ENCODE measurements at places on chromosomes 1 and 21.
A peak's percentile ranks its signal among the peaks of the same experiment; 100 is the strongest.

DNA sequence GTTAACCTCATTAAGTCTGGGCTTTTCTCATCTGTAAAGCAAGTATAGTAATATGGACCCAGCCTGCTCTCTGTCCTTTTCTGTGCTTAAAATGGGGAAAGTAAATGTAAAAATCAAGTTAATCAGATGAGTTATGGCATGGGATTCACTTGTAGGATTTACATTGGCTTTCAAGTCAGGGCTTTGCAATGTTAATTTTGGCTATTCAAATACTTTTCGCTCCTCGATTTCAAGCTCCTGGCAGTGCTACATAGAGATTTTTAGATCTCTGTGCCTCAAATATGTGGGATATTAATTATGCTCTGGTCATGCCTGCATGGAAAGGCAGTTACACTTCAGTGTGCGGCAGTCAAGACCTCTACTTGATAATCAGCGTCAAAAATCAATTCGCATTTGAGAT is 709.8 kb downstream of the LTN1 start:
- no peak for DNase-seq

DNA sequence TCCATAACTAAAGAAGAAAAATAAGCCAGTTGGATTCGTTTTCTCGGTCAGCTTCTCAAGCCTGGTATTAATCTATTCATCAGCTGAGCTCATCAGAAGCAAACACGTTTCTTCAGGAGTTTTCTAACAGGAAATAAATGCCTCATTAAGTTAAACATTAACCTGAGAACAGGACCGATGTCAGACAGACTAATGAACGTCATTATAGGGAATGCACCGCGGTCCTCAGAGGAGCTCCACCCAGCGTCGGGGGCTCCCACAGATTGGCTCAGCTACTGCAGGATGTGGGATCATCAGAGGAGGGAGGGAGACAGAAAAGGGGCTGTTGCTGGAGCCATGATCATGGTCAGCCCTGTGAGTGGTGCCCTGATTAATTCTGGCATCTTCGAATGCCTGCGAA is 615.4 kb downstream of the PTPRU start:
- no peak for DNase-seq

DNA sequence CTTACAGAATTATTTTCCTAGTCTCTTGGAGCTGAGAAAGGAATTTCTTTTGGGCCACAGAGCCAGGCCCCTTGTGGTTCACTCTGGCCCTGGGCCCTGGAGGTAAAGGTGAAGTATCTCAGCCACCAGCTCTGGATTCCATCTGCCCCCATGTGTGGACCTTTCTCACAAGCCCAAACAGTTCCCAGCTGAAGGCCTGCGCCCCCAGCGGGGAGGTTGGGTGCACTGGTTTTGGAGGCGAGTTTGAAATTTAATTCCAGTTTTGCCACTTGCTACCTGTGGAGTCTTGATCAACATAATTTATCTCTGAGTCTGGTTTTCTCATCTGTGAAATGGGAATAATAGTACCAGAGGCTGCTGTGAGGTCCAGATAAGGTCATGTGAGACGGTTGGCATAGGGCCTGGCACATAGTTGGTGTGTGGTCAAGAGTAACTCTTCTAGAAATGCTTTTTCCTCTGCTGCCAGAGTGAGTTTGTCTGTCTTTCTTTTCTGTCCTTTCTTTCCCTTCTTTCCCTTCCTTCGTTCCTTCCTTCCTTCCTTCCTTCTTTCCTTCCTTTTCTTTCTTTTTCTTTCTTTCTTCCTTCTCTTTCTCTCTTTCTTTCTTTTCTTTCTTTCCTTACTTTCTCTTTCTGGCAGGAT is 6.1 kb downstream of the AGTRAP start:
- DNase-seq: no peak

DNA sequence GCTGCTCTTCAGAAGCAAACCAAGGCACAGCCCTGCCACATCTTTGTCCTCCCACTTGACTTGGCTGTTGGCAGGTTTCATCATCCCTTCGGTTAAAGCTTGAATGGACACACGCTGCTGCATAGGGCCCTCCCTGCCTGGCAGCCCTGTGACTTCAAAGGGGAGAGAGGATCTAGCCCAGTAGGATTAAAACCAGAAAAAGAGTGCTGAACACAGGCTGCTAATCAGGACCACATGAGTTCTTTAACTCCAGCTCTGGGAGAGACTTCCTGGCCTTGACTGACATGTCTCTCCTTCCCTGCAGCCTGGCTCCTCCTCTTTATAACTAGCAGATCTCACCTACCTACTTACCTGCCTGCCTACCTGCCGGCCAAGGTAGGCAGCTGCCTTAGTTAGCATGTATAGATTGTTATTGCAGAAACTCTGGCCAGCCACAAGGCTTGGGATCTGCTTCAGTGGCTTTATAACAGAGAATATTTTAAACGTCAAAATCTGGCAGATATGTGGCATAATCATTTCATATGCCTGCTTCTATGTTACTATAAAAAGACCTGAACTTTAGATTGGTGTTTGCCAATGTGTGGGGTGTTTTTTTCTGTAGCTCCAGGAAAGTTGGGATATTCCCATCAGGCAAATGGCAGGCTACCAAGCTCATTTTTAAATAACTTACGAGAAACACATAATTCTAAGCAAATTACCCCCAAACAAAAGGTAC is 49.4 kb downstream of the ERG start:
- DNase-seq: no peak

GRCh38 chr1:56522680-56523079 is 56.7 kb downstream of the PLPP3 start:
- no peak for DNase-seq

- DNase-seq: no peak
Measured at GRCh38 chr1:20143734-20144565, 4.8 kb downstream of the PLA2G2F start.

GRCh38 chr1:175158170-175158591 is 34.4 kb downstream of the KIAA0040 start:
- no peak for DNase-seq

- no peak for DNase-seq
Measured at GRCh38 chr1:172515436-172515835, 17.5 kb upstream of the SUCO start.

- no peak for DNase-seq
Measured at GRCh38 chr1:63888984-63889383, 115.2 kb downstream of the ROR1 start.

- no peak for DNase-seq
Measured at GRCh38 chr1:53296117-53296749, 31.6 kb downstream of the LRP8 start.

DNA sequence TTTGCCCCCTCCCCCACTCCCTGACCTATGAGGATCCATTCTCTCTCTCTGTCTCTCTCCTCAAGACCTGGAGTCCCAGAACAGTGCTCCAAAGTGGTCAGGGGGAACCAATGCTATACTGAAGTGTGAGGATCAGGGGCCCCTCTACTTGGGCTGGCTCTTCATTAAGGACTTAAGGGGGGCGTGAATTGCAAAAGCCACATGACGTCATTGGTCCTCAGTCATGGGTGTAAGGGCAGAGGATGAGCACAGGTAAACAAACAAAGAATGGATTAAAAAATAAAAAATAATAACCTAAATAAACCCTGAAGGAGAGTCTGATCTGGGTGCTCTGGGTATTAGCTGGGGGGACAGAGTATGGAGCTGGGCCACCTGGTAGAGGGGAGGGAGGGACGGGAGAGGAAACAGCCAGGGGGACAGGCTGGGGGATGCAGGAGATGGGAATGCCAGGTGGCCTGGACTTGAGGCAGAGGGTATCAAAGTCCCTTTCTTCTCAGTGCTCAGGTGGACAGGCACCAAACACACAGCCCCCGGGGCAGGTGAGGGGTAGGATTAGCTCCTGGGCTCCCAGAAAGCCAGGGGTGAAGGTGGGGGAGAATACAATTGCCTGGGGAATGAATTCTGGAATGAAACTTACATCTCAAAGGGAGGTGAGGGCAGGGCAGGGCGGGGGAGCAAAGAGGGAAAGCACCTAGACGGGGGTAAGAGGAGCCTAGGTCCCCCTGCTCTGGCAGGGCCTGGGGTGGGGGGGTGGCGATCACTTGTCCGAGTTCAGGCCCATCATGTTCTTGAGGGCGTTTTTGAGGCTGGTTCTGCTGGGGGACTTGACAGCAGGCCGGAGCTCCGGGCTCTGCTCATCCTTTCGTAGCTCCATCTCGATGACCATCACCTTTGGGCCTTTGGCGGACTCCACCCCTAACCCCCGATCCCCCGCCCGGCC is 4.6 kb downstream of the MPZ start:
- DNase-seq: no peak

DNA sequence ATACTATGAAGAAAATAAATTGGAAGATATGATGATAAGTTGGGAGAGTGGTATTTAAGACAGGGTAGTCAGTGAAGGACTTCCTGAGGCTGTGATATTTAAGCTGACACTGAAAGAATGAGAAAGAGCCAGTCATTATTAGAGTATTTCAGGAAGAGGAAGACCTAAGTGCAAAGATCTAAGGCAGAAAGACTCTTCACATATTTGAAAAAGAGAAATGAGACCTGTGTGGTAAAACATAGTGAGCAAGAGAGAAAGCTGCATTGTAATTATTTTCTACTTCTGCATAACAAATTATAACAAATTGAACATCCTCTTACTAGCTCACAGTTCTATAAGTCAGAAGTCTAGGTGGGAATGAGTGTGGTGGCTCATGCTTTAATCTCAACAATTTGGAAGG is 34.6 kb upstream of the DOCK7 start:
- no peak for DNase-seq

- DNase-seq: peak; percentile 42
Measured at GRCh38 chr1:8985915-8986813, 40.1 kb downstream of the SLC2A7 start.
